Suppressor macrophage treated with lipopolysaccharide for 4 hours (primary cell): ENCODE measurements at places on chromosomes 4 and X.
A peak's percentile ranks its signal among the peaks of the same experiment; 100 is the strongest.

- DNase-seq = no peak
Observed at GRCh38 chrX:39398963-39399261, 597.7 kb downstream of the MID1IP1 start.

DNA sequence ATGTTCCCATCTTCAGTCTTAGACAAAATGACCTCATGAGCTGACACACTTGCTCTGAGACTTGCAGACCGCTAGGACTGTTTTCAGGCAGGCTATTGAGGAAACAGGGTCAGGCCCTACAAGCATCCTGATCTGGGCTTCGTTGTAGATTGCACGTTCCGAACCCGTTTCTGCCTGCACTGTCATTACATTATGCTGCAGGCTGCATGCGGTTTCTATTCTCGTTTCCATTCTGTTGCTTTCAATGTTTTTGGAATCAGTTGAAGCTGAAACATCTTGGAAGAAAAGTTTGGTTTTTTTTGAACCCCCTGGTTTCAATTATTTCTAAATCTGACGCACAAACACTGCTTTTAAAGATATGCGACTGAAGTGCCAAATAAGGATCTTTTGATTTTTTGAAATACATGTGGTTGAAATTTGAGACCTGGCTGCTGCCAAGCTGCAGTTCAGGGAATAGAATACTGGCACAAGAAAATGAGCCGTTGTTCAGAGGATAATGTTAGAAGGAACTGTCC, 716.1 kb upstream of the INTU start:
- DNase-seq = no peak

- no peak for DNase-seq
Observed at GRCh38 chr4:112647785-112648184, 10.8 kb downstream of the LARP7 start.

DNA sequence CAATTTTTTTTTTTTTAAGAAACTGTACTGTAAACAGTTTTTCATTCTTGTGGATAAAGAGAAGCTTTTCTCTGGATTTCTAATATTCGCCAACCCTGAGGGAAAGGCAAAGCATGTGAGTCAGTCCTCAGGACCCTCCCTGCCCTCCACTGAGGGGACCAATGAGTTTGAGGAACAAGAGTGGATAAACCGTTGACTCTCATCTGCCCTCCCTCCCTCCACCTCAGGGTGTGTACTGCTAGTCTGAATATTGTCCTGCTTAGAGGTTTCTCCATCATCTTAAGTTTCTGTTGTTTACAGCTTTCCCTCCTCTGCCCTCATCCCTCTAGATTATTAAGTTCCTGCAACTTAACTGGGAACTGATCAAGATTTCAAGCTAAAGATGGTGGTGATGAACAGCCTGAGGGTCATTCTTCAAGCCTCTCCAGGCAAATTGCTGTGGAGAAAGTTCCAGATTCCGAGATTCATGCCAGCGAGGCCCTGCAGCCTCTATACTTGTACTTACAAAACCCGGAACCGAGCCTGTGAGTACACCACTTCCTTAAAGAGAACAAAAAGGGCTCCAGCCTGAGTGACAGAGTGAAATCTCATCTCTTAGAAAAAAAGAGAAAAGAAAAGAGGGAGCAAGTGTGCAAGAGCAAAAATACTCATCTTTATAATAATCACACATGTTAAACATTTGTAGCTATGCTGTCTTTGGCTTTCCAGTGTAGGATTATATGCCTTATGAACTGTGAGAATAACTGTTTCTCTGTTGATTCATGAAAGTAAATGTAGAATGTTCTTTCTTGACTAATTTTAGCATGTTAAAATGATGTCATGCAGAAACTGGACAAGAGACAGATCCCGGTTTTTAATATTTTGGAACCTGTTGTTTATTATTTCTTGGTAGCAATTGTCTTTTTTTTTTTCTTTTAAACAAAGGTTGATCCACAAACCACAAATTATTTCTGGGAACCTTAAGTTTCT, 11.9 kb downstream of the CA5B start:
- peak; percentile 58 for DNase-seq

DNA sequence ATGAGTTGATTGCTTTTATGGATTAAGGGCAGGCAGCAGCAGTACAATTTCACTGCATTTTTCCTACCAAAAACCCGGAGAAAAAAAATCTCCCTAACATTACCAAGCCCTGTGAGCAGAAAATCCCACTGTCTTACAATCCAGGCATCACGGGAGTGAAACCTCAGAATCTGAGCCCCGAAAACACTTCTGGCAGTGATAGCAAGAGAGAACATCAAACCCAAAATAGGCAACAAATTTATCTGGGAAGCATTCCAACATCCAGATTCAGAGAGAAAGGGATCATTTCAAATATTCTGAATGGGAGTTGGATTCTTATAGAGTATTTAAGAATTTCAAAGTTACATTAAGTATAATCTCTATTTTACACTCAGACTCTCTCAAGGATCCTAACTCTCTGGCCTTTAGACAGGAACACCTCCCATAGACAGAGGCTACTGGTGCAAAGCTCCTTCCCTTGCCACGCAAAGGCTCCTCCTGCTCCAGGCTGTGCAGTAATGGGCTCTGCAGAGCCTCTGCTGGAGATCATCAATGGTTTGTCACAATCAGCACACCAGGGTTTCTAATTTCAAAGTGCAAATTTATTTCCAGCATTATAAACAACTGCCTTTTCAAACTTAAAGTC, 256.9 kb downstream of the PARM1 start:
- DNase-seq = no peak

DNA sequence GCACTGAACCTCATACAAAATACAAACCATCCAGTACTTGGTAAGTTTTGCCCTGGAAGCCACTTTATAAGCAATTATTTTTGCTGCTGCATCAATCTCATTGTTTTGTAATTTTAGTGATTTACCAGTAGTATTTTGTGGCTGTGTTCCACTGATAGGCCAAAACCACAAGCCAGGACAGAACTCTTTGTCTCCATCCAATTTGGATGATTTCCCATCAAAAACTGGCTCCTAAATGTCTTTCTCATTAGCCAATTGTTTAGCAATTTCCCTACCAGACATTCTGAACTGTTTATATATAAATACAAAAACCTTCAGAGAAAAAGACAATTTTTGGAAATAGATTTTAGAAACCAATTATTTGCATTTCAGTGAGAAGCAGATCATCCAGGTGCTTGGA, 4.4 kb downstream of the GSPT2 start:
- no peak for DNase-seq

DNA sequence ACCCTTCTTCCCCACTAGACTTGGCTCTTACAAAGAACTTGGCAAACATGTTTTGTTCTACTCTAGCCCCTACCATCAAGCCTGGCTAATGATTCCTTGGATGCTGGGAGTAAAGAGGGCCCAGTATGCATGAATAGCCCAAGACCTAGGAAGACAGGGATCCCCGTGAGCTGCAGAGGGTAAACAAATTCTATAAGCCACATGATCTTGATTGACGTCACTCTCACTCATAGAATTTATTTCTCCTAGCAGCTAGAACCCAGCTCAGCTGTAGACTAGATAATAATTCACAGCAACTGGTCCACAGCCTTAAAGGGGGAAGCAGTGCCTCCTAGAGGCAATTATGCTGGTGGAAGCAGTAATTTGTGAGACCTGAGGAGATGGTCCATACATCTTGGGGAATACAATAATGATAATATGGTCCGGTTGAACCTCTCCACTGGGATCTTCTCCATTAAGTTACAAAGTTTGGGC, 16.1 kb upstream of the USO1 start:
- peak; percentile 39 for DNase-seq

GRCh38 chrX:134798472-134798871, 140.2 kb upstream of the PLAC1 start:
- no peak for DNase-seq

DNA sequence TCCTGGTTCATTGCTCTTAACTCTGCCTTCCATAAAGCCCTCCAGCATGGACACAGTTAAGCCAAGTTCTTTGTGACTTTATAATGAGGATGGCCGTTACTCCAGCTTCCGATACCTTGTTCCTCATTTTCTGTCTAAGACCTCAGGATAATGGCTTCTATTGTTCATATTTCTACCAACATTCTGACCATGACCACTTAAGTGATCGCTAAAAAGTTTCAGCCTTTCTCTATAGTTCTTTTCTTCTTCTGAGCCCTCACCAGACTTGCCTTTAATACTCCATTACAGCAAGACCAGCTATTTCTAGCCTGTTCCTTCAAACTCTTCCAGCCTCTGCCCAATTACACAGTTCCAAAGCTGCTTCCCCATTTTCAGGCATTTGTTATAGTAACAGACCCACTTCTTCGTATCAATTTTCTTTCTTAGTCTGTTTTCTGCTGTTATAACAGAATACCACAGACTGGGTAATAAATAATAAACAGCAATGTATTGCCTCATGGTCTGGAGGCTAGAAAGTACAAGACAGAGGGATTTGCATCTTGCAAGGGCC, 12.3 kb downstream of the RNF175 start:
- no peak for DNase-seq

DNA sequence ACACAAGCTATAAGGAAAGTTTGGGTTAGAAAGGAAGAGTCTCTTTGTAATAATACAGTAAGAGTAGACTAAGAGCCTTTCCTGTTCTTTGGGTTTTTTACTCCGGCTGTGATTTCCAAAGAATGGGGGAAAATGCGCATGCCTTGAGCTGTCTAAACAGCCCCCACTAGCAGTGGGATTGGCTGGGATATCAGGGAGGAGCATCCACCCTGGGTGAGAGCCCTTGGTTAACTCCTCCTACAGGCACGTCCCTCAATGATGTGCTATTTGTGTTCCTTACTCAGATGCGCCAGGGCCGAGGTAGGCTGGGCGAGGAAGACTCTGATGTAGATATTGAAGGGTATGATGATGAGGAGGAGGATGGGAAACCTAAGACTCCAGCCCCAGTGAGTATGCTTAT, 74.0 kb upstream of the OGT start:
- DNase-seq = no peak

GRCh38 chr4:59814402-59815010, 1385.6 kb upstream of the ADGRL3 start:
- no peak for DNase-seq

GRCh38 chr4:168724686-168725411, 228.0 kb downstream of the PALLD start:
- peak; percentile 71 for DNase-seq

GRCh38 chr4:687971-688853, 739 bp downstream of the SLC49A3 start:
- DNase-seq = no peak

DNA sequence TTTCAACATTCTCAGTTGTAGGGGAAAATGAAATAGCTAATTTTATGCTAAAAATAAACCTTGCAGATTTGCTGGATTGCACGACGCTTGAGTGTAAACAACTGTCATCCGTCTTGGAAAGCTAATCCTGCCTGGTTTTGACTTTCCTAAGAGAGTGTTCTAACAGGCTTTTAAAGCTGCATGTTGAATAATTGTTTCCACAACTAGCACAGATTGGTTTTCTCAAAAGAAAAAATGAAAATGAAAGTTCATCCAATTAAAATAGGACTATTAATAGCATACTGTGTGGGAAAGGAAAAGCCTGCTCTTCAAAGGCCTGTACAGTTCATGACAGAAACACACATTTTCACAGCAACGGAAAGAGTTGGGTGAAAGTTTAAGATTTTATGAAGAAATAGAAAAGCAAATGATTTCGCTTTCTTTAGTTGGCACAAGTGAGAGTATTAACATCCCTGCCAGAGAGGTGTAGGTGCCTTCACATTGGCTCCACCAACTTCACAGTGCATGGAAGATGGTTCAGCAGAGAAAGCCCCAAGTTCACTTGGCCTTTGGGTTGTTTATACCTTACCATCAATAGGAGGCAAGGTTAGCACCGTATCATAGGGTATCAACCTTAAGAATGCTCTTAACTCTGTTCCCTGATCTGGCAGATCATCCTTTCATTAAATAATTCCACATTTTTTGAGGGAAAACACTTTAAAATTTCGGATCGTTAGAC, 140.0 kb upstream of the GUCY1A1 start:
- peak; percentile 5 for DNase-seq

GRCh38 chr4:171279131-171279530, 534.1 kb upstream of the GALNTL6 start:
- DNase-seq = no peak

GRCh38 chr4:108777388-108777787, 14.5 kb upstream of the ETNPPL start:
- DNase-seq = no peak

DNA sequence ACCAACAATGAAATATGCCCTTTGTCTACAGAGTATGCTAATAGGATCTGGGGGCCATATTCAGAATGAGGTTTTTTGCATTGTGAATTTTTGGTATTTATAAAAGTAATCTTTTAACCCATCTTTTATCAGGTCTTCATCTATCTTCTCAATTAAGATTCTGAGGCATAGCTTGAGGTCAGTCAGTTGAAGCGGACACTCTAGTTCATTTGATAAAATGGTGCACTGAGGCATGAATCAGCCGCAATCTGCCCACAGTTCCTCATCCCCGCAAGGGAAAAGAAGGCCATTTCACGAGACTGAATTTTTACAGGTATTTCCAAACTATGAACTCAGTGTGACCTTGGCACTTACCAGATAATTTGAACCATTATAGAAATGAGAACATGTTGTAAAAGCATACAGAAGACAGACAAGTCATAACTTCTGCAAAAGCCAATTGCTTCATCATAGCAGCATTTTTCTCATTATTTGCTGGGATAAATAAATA, 19.3 kb upstream of the VCX2 start:
- DNase-seq = no peak

- no peak for DNase-seq
Observed at GRCh38 chr4:71608678-71609071, 175.2 kb downstream of the GC start.
